Astrocyte (in vitro differentiated cells and primary cell): ENCODE measurements at places on chromosomes 7 and 10.

DNA sequence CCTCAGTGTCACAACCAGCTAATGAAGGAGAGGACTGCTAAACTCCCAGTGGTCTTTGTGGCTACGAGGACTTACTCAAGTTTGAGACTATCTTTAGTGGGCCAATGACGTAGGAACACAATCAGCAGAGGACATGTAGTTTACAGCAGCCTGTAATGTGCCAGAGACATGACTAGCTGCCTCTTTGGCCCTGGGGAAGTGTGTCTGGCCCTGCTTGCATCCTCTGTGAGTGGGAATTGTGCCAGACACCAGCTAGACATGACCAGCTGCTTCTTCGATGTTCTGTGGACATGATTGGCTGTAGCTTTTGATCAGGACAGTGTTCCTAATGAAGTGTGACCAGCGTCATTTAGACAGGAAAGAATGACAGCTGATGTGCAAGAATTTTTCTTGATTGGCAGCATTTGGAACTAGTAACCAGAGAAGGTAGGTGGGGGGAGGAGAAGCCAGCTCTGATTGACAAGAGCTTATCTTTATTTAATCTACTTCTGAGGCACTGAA is 141.7 kb downstream of the AUTS2 start:
- no peak overlapping the region for H3K27ac ChIP-seq
- H3K36me3 ChIP-seq: no peaks in the 10 kb centered on the region
- peak; percentile 65 for DNase-seq
- H3K4me3 ChIP-seq: no peak overlapping the region
- H3K27me3 ChIP-seq: no peaks in the 10 kb centered on the region
- peaks cover 18% of the 10 kb centered on the region for H3K4me1 ChIP-seq

- no peaks in the 10 kb centered on the region for H3K27me3 ChIP-seq
- no peaks in the 10 kb centered on the region for H3K4me1 ChIP-seq
- H3K4me3 ChIP-seq: no peak overlapping the region
- H3K27ac ChIP-seq: no peak overlapping the region
These were observed 7.3 kb downstream of the UROS start for GRCh38 chr10:125815764-125816163.

- H3K36me3 ChIP-seq: peaks cover 42% of the 10 kb centered on the region
- no peak overlapping the region for H3K27ac ChIP-seq
- H3K4me1 ChIP-seq: peaks cover 9% of the 10 kb centered on the region
- no peaks in the 10 kb centered on the region for H3K27me3 ChIP-seq
- DNase-seq: no peak
- no peak overlapping the region for H3K4me3 ChIP-seq
These were observed 22.9 kb downstream of the FAM3C start for GRCh38 chr7:121373177-121373576.

DNA sequence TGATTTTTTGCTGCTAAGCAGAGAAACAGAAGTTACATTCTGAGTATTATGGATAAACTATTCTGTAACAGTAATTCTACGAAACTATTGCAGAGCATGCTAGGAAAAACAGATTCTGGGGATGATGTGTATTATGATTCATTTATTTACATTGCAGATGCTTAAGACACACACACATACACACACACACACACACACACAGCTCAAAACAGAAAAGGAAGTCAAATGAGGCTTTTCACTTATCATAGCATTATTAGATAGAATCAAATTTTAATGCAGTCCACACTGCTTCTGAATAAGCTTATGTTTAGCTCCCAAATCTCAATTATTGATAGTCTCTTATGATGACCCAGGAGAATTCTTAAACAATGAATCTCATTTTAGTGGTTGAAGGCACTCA is 307.2 kb downstream of the HGF start:
- peak; percentile 63 for DNase-seq
- H3K4me1 ChIP-seq: no peaks in the 10 kb centered on the region
- no peaks in the 10 kb centered on the region for H3K36me3 ChIP-seq
- H3K4me3 ChIP-seq: no peak overlapping the region
- H3K27me3 ChIP-seq: no peaks in the 10 kb centered on the region
